ENCODE measurements at places on chromosomes 2 and 18.

DNA sequence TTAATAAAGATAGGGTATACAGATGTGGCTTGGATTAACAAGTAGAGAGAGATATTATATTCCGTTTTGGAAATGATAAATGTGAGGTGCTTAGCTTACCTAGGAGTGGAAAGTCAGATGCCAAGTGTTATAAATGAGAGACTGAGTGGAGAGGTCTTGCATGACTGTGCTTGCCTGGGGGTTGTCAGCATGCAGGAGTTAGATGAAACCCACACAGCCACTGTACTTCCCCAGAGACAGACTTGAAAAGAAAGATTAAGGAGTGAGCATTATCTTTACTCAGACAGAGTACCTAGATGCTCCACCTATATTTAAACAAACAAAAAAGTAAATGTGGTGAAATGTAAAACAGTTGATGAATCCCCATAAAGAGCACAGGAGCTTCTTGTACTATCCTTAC lies 482.7 kb downstream of the RIT2 start:
- no peak for DNase-seq

DNA sequence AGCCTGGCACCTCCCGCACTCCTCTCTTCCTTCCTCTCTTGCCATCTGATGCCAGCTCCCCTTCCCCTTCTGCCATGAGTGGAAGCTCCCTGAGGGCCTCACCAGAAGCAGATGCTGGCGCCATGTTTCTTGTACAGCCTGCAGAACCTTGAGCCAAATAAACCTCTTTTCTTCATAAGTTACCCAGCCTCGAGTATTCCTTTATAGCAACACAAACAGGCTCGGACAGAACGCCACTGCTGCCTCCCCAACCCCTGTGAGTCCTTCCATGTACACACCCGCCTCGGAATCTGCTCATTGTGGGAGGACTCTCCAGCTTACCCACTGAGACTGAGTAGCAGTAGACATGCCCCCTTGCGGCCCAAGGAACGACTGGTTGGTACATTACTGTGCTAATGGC lies 8.3 kb upstream of the RPS7 start:
- DNase-seq: no peak

DNA sequence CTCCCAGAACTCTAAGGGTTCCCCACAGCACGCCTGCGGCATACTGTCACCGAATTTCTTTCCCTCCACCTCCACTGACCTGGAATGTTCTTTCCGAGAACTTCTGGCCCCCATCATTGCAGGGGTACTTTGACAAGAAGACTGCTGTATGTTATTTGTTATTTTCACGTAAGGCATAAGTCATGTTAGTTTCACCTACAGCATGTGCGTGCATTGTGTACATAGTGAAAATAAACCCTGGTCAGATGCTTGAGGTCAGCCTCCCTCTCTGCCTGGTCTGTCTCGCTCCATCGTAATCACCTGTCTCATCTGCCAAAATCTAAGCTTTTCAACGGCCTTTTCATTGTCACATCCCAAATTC lies 4.1 kb downstream of the ABCG8 start:
- DNase-seq: no peak

DNA sequence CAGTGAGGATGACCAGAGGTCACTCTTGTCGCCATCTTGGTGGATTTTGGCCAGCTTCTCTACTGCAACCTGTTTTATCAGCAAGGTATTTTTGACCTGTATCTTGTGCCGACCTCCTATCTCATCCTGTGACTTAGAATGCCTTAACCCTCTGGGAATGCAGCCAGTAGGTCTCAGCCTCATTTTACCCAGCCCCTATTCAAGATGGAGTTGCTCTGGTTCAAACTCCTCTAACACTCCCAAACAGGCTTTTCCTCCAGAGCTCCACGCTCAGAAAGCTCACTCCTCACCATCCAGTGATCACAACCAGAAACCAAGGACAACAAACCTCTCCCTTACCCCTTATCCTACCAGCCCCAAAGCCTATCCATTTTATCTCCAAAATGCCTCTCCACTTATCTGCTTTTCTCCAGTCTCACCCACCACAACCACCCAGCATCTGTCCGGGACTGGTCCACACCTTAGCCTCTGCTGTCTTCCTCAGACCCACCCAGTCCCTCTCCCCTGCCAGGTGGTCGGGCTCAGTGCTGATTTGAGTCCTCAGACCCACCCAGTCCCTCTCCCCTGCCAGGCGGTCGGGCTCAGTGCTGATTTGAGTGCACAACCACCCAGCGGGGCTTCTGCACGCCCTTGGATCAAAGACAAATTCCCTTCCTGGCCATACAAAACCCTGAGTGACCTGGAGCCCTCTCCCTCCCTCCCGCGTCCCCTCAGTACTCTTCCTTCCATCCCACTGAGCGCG lies 11.7 kb upstream of the SMAD7 start:
- no peak for DNase-seq

DNA sequence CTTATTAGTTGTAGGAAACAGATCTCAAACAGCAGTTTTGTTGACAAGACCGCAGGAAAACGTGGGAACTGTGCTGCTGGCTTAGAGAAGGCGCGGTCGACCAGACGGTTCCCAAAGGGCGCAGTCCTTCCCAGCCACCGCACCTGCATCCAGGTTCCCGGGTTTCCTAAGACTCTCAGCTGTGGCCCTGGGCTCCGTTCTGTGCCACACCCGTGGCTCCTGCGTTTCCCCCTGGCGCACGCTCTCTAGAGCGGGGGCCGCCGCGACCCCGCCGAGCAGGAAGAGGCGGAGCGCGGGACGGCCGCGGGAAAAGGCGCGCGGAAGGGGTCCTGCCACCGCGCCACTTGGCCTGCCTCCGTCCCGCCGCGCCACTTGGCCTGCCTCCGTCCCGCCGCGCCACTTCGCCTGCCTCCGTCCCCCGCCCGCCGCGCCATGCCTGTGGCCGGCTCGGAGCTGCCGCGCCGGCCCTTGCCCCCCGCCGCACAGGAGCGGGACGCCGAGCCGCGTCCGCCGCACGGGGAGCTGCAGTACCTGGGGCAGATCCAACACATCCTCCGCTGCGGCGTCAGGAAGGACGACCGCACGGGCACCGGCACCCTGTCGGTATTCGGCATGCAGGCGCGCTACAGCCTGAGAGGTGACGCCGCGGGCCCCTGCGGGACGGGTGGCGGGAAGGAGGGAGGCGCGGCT lies at the start of gene TYMS:
TYMS (plus strand) TSS at position 343 of the 690 bp plus-strand sequence; CDS start at position 433, 90 bp downstream.
- no peak for DNase-seq

DNA sequence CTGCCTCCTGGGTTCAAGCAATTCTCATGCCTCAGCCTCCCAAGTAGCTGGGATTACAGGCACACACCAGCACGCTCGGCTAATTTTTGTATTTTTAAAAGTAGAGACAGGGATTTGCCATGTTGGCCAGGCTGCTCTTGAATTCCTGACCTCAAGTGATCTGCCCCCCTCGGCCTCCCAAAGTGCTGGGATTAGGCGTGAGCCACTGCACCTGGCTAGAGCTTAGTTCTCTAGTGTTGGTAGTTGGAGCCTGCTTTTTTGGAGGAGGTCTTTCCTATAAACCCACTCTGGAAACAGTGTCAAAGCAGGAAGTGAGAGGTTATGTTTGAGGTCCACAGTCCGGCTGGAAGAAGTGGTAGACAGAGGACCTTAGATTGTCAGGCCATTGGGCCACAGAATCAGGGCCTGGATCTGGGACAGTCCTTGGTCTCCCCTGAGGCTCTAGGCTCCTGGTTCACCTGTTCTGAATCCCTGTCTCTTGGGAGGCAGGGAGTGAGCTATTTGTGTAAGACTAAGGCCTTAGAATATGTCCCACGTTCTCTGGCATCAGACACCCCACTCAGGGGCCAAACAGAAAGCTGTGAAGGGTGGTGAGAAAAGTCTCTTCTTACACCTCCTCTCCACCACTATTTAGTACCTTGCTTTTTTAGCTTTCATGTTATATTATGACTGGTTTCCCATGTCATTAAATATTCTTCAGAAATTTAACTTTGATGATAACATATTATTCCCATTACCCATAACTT lies 34.5 kb downstream of the PCBP1 start:
- DNase-seq: no peak
